Neuronal stem cell (in vitro differentiated cells): ENCODE measurements at places on chromosomes 3 and 15.

- no peak for DNase-seq
- H3K4me3 ChIP-seq, result no peak overlapping the region
- H3K27ac ChIP-seq, result no peak overlapping the region
- no peaks in the 10 kb centered on the region for H3K27me3 ChIP-seq
Observed at GRCh38 chr3:15319575-15319974, 12.8 kb downstream of the SH3BP5 start.

DNA sequence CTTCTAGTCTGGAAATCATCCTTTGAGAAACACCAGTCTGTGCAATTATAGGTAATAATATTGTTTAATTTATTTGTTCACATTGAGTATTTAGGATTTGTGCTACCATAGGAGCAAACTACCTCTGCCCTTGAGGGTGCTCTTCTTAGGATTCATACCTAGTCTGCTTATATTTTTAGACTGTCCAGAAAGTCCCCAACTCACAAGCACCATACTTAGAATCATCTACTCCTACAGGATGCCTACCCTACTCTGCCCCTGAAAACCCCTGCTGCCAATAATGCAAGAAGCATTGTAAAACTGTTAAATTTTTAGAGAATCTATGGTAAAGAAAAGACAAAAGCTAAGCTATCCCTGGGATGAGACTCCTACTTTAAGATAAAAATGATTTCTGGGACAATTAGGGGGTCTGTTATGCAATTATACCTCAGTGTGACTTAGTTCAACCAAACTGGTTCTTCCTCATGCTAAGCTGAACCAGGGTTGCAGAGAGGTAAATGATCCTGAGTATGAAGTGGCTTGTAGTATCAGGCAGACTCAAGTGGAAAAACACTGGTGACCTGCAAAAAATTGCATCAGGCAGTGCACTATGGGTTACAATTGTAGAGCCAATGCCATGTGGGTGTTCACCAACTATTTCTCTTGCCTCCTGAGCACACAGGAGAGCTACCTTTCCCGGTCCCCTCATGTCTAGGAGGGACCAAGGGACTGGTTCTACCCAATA, 133.3 kb downstream of the TNIK start:
- H3K27me3 ChIP-seq, result no peaks in the 10 kb centered on the region
- H3K4me3 ChIP-seq, result no peak overlapping the region
- no peak for DNase-seq
- H3K27ac ChIP-seq, result no peak overlapping the region
- no peaks in the 10 kb centered on the region for H3K36me3 ChIP-seq

- no peak overlapping the region for H3K27ac ChIP-seq
- DNase-seq, result no peak
- H3K4me1 ChIP-seq, result no peaks in the 10 kb centered on the region
- no peaks in the 10 kb centered on the region for H3K36me3 ChIP-seq
Observed at GRCh38 chr3:105511031-105511430, 144.3 kb downstream of the ALCAM start.

DNA sequence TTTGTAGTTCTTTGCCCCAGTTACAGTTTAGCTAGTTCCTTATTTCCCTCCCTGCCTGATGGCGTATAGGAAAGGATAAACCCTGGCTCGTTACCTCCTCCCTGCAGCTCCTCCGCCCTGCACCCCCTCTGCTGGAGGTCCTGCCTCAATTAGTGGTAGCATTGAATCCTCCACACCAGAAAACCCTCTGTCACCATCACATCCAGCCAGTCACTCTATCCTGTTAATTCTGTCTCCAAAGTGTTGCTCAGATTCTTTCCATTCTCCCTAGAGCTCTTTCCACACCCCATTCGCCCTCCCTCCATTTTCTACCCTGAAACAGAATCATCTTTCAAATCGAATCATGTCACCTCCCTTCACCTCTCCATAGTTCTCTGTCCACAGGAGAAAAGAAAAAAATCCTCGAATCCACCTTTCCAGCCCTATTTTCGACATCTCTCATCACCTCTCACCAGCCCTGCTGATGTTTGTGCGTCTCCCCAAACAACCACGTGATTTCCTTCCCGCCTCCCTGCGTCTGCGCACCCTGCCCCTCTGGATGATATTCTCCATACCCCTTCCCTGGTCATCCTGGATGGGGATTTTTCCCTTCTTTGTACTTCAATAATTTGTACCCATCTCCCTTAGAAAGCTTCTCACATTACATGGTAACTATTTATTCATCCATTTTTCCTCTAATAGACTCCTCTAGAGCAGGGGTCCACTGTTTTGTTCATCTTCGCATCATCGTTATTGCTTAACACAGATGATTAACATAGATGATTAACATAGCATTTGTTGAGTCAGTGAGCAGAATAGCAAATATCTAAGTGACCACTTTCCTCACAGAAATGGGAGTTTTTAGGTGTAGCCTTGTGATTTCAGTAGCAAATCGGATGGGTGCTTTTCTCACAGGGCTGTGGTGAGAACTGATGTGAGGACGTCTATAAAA, 37.1 kb downstream of the MAP3K13 start:
- no peak for DNase-seq
- H3K27me3 ChIP-seq, result no peaks in the 10 kb centered on the region
- no peaks in the 10 kb centered on the region for H3K36me3 ChIP-seq
- peaks cover 4% of the 10 kb centered on the region for H3K4me1 ChIP-seq

GRCh38 chr3:151305060-151305774, 11.4 kb downstream of the GPR87 start:
- no peak overlapping the region for H3K4me3 ChIP-seq
- no peak overlapping the region for H3K27ac ChIP-seq
- no peaks in the 10 kb centered on the region for H3K27me3 ChIP-seq
- H3K4me1 ChIP-seq, result peaks cover 9% of the 10 kb centered on the region

DNA sequence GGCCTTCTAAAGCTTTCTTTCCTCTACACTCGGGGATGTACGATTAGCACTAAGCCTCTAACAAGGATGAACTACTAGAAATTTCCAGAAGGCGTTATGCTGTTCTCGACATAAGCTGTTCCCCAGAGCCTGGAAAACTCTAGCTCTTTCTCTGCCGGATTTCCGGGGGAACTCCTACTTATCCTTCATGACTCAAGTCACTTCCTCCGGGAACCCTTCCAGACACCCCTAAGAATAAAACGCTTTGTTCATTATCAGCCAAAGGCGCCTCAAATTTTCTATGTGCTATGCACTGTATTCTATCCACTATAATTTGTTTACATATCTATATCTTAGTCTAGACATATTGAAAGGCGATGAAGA, 455 bp upstream of the SNAP23 start:
- H3K27me3 ChIP-seq, result no peaks in the 10 kb centered on the region
- H3K4me3 ChIP-seq, result peak overlapping the region; percentile 73
- peaks cover 5% of the 10 kb centered on the region for H3K4me1 ChIP-seq
- peak; percentile 2 for DNase-seq

- H3K4me1 ChIP-seq, result peaks cover 4% of the 10 kb centered on the region
- H3K4me3 ChIP-seq, result no peak overlapping the region
Observed at GRCh38 chr3:181316482-181316881, 326.9 kb upstream of the DNAJC19 start.

GRCh38 chr3:188476935-188477334, 323.0 kb downstream of the LPP start:
- no peaks in the 10 kb centered on the region for H3K27me3 ChIP-seq
- no peak overlapping the region for H3K27ac ChIP-seq
- H3K36me3 ChIP-seq, result no peaks in the 10 kb centered on the region
- peaks cover 2% of the 10 kb centered on the region for H3K4me1 ChIP-seq

DNA sequence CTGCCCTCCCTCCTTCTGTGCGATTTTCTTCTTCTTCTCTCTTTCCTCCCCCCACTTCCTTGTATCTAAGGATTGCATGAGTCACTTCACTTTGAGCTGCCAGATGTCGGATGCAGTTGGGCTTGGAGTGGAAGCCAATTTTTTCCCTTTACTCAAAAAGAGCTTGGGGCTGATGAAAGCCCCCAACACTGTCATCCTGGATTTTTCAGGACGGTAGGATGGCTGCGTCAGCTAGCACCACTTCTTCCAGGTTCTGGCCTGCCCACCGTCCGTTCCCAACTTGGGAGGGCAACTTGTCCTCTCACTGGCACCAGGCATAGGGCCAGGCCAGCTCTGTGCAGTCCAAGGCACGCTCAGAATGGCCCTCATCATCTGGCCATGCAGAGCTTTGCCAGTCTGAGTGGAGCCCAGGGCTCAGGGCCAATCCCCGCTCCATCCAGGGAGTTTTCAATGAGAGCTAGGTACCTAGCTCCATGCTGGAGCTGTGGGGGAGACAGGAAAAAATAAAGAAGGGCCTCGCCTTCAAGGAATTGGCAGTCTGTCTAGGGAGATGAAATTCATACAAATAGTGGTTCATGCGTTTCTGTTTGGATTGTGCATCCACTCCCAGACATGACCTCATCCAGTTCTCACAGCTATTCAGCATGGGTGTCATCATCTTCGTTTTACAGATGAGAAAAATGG, 47.7 kb upstream of the INSYN1 start:
- no peaks in the 10 kb centered on the region for H3K27me3 ChIP-seq
- H3K36me3 ChIP-seq, result no peaks in the 10 kb centered on the region
- no peak overlapping the region for H3K4me3 ChIP-seq
- no peak for DNase-seq
- H3K27ac ChIP-seq, result no peak overlapping the region

- no peak for DNase-seq
- H3K27me3 ChIP-seq, result no peaks in the 10 kb centered on the region
- no peaks in the 10 kb centered on the region for H3K4me1 ChIP-seq
- no peak overlapping the region for H3K27ac ChIP-seq
Observed at GRCh38 chr3:30835667-30836066, 58.8 kb downstream of the GADL1 start.

GRCh38 chr15:59268852-59269407, 62.3 kb downstream of the LDHAL6B start:
- no peaks in the 10 kb centered on the region for H3K27me3 ChIP-seq
- H3K4me1 ChIP-seq, result no peaks in the 10 kb centered on the region
- no peak for DNase-seq

GRCh38 chr3:30457726-30458125, 148.7 kb upstream of the TGFBR2 start:
- H3K4me3 ChIP-seq, result no peak overlapping the region
- H3K27ac ChIP-seq, result no peak overlapping the region
- no peak for DNase-seq
- H3K36me3 ChIP-seq, result no peaks in the 10 kb centered on the region
- H3K4me1 ChIP-seq, result no peaks in the 10 kb centered on the region

GRCh38 chr15:90530250-90531051, 728 bp downstream of the CRTC3 start:
- H3K36me3 ChIP-seq, result no peaks in the 10 kb centered on the region
- peaks cover 23% of the 10 kb centered on the region for H3K27me3 ChIP-seq

DNA sequence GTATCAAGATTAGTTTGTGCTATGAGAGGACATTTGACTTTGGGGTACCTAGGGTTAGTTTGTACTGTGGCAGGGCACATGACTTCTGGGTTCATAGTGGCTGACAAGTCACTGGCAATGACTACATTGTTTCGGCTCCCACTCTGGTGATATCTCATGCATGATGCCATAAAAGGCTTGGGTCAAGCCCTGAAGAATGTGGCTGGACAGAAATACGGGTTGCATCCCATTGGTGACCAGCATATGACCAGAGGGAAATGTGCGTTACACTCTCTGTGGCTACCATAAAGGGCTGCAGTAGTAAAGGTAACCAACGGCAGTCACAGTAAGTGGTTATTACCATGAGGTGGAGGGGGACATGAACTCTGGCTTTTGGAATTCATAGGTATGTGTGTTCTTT, 18.4 kb downstream of the THOC7 start:
- no peaks in the 10 kb centered on the region for H3K36me3 ChIP-seq
- H3K27ac ChIP-seq, result no peak overlapping the region
- no peak for DNase-seq
- H3K4me3 ChIP-seq, result no peak overlapping the region
- H3K4me1 ChIP-seq, result peaks cover 5% of the 10 kb centered on the region
- no peaks in the 10 kb centered on the region for H3K27me3 ChIP-seq

DNA sequence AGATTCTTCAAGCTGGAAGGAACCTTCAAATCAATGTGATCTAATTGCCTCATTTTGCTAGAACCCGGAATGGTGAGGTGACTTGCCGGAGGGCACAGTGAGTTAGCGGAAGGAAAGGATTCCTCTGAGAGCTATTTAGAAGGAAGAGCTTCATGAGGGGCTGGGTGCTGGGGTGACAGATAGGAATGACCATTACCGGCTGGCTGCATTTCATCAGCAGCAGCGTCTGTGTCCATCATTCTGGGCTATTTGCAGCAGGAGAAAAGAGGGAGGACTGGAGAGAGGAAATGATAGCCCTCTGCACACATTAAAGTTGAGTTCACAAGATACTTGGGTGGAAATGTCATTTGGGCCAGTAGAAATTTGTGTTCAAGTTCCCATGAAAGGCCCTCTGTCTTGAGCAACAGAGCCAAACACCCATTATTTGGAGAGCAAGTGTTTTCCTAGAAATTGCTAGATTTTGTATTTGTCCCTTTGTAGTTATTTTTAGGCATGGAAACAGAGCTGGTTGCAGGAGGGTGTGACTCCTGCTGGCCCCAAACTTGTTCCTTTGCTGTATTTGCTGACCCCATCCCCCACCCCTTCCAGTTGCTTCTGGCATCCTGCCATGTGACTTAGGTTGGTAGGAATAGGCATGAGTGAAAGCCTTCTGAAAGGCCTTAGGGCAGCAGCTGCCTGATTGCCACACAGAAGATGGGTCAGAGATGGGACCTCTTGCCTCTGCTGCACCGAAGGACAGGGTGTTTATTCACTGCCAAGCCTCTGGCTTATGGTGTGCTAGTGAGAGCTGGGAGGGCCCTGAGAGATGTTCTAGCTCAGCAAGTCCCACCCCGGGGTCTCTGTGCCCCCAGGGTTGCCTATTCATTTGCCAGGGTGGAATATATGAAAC, 87.5 kb upstream of the PLXNA1 start:
- H3K4me3 ChIP-seq, result no peak overlapping the region
- H3K4me1 ChIP-seq, result peaks cover 6% of the 10 kb centered on the region
- H3K36me3 ChIP-seq, result no peaks in the 10 kb centered on the region
- DNase-seq, result no peak
- H3K27me3 ChIP-seq, result no peaks in the 10 kb centered on the region
- no peak overlapping the region for H3K27ac ChIP-seq

DNA sequence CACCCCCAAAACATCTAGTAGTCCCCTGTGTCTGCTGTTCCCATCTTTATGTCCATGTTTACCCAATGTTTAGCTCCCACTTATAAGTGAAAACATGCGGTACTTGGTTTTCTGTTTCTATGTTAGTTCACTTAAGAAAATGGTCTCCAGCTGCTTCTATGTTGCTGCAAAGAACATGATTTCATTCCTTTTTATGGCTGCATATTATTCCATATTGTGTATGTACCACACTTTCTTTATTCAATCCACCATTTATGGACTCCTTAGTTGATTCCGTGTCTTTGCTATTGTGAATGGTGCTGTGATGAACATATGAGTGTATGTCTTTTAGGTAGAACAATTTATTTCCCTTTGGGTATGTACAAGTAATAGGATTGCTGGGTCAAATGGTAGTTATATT, 51.2 kb downstream of the GRK7 start:
- no peak overlapping the region for H3K27ac ChIP-seq
- H3K36me3 ChIP-seq, result no peaks in the 10 kb centered on the region
- H3K4me3 ChIP-seq, result no peak overlapping the region
- no peaks in the 10 kb centered on the region for H3K27me3 ChIP-seq

DNA sequence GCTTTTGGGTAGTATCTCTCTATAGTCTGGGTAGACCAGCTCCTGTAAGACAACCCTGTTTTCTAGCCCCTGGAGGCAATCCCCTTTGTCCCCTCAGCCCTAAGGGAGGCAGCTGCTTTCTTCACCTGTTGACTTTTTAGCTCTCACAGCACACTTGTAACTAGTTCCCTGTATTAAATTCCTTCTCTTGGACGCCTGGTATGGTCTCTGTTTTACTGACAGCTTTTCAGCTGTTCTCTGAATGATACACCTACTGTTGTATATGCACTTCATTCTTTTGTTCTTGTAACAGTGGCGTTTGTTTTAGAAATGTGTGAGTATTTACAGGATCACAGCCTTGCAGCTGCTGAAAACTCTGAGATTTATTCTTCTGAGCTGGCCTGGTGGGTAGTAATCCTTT, 413.0 kb upstream of the RBMS3 start:
- H3K4me1 ChIP-seq, result peaks cover 3% of the 10 kb centered on the region
- H3K27ac ChIP-seq, result no peak overlapping the region
- no peak overlapping the region for H3K4me3 ChIP-seq
- H3K36me3 ChIP-seq, result no peaks in the 10 kb centered on the region
- H3K27me3 ChIP-seq, result no peaks in the 10 kb centered on the region
- DNase-seq, result no peak
